NCI-H2081 (cell line): ENCODE measurements at places on chromosomes 7 and 10.

DNA sequence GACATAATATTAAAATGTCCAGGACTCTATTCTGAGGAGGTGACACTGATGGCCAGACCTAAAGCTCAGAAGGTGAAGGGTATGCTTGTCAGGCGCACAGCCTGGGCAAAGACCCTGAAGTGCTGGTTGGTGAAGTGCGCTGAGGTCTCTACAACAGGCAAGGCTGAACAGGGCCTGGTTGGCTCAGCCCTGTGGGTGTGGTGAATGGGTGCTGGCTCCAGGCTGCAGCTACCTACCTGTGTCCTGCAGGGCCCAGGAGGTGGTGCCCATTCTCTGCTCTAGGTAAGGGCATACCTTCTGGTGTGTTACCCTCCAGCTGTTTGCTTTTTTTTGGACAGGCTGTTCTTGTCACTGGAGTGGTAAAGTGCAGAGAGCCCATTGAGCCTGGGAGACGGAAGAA, 85.1 kb downstream of the RAMP3 start:
- no peak for DNase-seq

DNA sequence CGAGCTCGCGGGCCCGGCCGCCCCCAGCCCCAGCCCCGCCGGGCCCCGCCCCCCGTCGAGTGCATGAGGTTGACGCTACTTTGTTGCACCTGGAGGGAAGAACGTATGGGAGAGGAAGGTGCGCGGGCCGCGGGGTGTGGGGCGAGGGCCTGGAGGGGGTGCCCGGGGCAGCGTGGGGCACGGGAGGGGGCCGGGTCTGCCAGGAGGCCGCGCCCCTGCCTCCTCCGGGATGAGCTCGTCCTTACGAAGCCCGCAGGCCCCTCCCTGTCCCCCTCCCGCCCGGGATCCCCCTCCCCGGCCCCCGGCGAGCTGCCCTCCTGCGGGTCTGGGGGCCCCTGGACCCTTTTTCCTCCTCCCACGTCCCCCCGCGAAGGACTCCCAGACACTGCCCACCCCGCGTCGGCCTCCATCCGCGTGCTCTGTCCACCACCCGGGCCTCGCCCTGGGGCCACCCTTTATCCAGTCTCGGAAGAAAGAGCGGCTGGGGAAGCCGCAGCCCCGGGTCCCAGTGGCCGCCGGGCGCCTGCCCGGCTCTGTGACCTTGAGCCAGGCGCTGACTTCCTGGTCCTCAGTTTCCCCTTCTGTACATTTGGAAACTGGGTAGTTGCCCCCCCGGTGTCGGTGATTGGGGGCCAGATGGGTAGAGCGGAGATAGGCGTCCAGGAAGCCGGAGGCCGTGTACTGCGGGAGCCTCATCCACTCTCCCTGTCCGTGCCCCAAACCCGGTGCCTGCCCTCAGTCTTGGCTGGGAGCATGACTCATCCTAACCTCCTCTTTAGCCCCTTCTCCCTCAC, 521 bp downstream of the LIMK1 start:
- DNase-seq, result peak; percentile 63

- no peak for DNase-seq
These were observed 67.0 kb upstream of the PLXDC2 start for GRCh38 chr10:19749185-19749729.

GRCh38 chr7:106480616-106481031, 180.3 kb downstream of the CCDC71L start:
- no peak for DNase-seq

DNA sequence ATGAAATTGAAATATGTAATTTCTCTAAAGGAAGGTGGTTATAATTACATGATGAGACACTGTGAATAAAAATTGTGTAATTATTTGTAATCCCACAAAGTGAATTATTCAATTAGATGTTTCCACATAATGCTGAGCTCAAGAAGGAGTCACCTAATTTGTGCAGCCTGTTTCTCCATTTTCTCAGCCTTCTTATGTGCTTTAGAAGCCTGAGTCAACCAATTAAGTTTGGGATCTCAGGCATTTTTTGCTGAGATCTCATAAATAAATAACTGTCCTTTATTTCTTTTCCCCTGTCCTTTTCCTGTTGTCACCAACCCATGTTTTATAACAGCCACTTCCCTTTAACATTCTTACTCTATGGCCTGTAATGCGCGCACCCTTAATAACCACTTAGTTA, 506.5 kb upstream of the SEMA3D start:
- DNase-seq, result no peak

GRCh38 chr10:31020209-31020608, 11.5 kb downstream of the ZNF438 start:
- no peak for DNase-seq

GRCh38 chr10:97464226-97464625, 18.3 kb downstream of the ZDHHC16 start:
- no peak for DNase-seq

DNA sequence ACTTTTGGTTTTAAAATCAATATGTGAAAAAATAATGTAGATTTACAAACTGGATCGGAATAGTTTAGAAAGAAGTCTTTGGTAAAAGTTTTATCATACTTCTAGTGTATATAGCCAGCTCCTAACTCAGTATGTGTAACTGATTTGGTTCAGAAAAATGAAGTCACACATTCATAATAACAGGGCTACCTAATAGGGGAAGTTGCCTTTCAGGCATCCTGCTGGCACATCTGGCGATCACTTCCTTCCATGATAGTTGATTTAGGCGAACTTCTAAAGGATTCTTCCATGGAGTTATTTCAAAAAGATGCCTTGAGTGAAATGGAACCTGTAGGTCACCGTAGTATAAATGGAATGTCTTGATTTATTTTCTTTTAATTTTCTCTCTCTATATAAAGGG, 69.1 kb downstream of the SHH start:
- no peak for DNase-seq

GRCh38 chr7:89311886-89312285, 516.3 kb upstream of the TEX47 start:
- no peak for DNase-seq

GRCh38 chr10:119207713-119208552, 562 bp downstream of the GRK5 start:
- DNase-seq, result no peak

GRCh38 chr10:88890681-88891381, 10.8 kb downstream of the STAMBPL1 start:
- DNase-seq, result no peak

GRCh38 chr10:102455893-102456471, 4.6 kb upstream of the C10orf95 start:
- DNase-seq, result no peak

GRCh38 chr10:33573606-33574005, 239.1 kb upstream of the NRP1 start:
- no peak for DNase-seq

GRCh38 chr7:141525973-141526514, 25.2 kb upstream of the AGK start:
- DNase-seq, result no peak

GRCh38 chr7:151999424-152000090, 25.9 kb upstream of the GALNT11 start:
- DNase-seq, result no peak

DNA sequence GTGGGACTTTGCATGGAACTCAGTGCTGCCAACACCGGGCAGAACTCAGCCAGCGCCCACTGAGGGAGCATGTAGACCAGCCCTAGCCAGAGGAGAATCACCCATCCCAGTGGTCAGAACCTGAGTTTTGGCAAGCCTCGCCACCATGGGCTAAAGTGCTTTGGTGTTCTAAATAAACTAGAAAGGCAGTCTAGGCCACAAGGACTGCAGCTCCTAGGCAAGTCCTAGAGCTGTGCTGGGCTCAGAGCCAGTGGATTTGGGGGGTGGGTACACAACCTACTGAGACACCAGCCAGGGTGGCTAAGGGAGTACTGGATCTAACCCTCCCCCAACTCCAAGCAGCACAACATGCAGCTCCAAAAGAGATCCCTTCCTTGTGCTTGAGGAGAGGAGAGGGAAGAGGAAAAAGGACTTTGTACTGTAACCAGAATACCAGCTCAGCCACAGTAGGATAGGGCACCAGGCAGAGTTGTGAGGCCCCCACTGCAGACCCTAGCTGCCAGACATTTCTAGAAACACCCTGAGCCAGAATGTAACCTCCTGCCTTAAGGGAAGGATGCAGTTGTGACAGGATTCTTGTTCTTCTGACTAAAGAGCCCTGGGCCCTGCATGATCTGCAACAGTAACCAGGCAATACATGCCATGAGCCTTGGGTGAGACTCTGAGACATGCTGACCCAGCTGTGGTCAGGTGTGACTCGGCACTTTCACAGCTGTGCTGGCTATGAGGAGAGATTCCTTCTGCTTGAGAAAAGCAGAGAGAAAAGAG, 24.4 kb downstream of the GSDME start:
- no peak for DNase-seq

DNA sequence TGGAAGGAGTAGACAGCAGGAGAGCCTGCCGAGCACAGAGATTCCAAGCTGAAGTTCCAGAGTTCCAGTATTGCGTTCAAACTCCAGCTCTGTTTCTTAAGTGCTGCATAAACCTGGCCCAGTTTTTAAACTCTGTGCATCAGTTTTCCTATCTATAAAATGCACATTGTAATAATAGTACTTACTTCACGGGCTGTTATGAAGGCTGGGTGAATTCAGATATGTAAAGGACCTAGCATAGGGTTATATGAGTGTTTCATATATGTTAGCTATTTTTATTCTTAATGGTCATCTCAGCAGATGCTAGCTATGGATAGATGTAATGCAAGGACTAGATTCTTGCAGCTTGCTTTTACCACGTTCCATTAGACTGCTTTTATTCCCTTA, 293.1 kb upstream of the SEMA3C start:
- DNase-seq, result no peak

GRCh38 chr10:123833170-123833850, 58.3 kb downstream of the CPXM2 start:
- no peak for DNase-seq

- DNase-seq, result no peak
These were observed 734 bp downstream of the CHST3 start for GRCh38 chr10:71964743-71965515.

DNA sequence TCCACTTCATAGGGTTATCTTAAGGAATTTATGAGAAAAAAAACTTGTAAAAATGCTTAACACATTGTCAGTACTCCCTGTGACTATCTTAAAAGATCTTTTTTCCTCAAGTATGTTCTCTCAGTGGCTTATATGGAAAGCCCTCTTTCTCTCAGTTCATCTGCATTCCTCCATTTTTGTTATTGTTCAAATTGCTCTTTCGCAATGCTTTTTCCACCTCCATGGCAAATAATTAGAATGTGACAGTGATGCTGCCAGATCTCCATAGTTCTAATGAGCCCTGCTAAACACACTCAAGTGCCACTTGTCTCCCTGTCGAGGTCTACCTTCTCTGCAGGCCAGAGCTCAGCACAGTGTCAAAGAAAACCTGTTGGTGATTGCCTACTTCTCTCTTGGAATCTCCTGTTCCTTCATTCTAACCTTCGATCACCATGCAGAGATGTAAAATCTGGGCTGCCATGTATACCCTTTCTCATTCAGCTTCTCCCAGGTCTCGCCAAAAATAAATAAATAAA, 37.2 kb upstream of the ABCB5 start:
- no peak for DNase-seq

DNA sequence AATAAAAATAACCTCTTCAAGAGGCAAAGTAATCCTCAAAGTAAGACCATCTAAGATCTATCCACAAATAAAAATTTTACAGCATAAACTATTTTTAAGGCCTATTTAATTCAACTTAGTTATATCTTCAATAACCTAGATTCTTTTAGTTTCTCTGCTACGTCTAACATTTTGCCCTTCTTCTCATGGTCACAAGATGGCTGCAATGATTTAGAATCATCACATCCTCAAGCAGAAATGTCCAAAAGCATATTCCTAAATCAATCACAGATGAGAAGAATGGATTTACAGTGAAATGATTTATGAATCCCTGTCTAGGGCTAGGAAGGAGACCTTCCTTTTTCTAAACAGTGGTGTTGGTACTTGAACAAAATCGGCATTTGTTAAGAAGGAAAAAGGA, 304.7 kb downstream of the ARHGAP12 start:
- no peak for DNase-seq

- DNase-seq, result no peak
These were observed 34.0 kb upstream of the SFTPD start for GRCh38 chr10:79982861-79983260.

DNA sequence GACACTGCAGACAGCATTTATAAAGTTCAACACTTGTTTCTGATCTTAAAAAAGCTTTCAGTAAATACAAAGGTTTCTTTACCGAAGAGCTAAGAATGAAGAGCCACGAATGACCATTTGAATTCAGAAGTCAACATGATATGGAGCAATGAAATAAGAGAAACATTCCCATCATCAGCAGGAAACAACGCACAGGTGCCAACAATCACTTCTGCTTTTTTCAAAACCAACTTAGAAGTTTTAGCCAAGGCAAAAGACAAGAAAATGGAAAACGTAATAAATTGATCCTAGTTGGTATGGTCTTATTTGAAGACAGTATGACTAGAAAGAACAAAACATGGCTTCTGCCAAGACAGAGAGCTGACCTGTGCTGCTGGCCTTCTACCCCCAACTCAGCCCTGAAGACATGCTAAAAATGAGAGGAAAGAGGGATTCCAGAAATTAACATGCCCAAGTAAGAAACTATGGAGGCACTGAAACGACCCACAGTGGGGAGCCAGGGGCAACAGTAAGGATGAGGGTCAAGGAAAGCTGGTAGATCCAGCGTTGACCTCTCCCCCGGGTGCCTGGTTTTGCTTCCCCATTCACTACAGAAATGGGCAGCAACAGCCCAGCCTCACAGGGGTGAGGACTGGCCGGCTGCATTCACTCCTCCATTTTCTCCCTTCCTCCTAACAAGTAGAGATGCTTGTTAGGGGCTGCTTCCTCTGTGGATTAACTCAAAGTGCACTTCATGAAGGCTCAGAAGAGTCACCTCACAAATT, 30.1 kb downstream of the VPS41 start:
- DNase-seq, result no peak

GRCh38 chr7:6035686-6036085, 4.5 kb downstream of the ANKRD61 start:
- DNase-seq, result no peak

GRCh38 chr10:69576334-69577011, 3.3 kb upstream of the NEUROG3 start:
- no peak for DNase-seq

GRCh38 chr7:143437578-143437977, 5.7 kb upstream of the TAS2R60 start:
- DNase-seq, result no peak

GRCh38 chr7:91778416-91778815, 102.1 kb downstream of the MTERF1 start:
- no peak for DNase-seq

- DNase-seq, result no peak
These were observed 30.8 kb upstream of the GPAM start for GRCh38 chr10:112214298-112214926.

- peak; percentile 88 for DNase-seq
These were observed 121.6 kb upstream of the KAT6B start for GRCh38 chr10:74704629-74705357.
